ENCODE measurements at places on chromosomes 4 and X.

DNA sequence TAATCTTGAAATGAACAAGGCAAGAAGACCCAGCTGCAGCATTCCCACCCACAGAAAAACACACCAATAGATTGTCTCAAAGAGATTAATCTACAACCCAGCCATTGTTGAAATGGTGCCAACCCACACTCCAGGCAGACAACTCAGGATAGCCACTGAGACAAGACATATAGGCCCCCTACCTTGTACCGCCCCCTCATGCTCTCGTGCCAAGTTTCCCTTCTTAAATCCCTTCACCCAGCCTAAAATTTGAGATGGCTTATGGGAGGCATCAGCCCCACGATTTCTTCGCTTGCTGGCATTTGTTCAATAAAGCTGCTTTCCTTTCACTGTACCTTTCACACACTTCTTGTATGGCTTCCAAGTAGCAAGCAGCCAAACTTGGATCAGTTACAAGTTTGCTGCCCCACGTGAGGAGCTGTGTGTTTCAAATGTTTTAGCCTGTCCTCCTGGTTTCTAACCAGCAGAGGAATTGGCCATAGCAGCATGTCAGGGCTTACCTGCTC, 1754.1 kb downstream of the C4orf33 start:
- DNase-seq = no peak

GRCh38 chr4:142850478-142850877, 4.4 kb upstream of the INPP4B start:
- peak; percentile 0 for DNase-seq

GRCh38 chr4:40811956-40812355, 62.2 kb downstream of the NSUN7 start:
- DNase-seq = no peak

DNA sequence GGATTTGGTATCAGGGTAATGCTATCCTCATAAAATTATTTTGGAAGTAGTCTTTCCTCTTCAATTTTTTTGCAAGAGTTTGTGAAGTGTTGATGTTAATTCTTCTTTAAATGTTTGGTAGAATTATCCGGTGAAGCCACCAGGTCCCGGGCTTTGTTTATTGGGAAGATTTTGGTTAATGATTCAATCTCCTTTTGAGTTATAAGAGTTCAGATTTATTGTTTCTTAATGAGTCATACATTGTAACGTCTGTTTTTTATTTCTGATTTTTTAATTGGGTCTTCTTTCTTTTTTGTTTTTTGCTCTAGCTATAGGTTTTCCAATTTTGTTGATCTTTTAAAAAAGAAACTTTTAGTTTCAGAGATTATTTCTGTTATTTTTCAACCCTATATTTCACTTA, 412.3 kb downstream of the PDGFC start:
- DNase-seq = no peak

DNA sequence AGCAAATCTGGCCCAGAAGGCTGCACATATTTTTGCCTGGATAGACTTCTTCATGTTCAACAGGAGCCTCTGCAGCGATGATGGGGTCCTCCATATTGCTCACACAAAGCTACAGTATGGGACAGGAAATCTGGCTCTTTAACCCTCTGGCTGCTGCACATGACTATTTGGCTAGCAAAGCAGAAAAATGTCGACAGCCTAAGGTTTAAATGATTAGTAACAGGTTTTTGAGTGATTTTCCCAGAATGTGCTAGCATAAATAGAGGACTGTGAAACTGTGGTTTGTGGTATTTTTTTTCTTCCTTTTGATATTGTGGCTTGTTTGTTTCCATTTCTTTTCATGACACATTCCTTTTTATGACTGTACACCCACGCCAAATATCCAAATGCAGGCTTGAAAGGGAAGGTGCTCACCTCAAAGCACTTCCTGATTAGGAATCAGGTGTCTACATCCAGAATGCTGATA, 120.2 kb upstream of the GK2 start:
- no peak for DNase-seq

- DNase-seq = no peak
Measured at GRCh38 chr4:41428601-41429279, 109.2 kb upstream of the LIMCH1 start.

DNA sequence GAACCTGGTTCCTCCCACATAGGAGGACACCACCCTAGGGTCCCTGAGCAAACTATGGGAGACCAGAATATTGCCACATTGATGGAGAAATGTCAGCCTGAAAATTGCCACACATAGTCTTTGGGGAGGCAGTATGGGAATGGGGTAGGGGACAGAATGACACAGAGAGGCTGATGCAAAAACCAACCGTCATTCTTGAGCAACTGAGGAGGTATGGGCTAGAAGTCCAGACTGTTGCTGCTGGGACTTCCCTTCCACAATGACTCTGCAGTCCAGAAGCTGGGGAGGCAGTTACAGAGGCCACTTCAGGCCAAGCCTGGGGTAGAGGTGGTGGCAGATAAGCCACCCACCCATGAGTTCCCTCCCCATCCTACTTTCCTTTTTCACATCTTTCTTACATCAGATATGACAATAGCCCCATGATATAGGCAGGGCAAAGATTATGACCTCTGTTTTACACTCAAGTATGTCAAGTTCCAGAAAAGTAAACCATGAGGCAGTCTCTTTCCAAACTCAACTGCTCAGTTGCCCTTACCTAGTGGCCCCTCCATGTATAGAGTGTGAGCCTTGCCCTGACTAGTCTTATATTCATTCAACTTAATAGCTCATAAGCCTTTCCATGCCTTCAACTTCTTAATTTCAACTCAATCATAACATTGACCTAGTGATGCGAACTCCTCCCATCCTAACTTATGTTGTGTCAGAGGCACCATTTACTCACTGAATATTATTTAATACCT, 41.7 kb downstream of the VSIG4 start:
- no peak for DNase-seq

GRCh38 chr4:152970102-152970820, 34.1 kb downstream of the FHDC1 start:
- DNase-seq = no peak

GRCh38 chrX:143934542-143934941, 50.7 kb downstream of the UBE2NL start:
- peak; percentile 13 for DNase-seq

- DNase-seq = peak; percentile 29
Measured at GRCh38 chrX:119266364-119266995, 30.4 kb downstream of the PGRMC1 start.

- DNase-seq = peak; percentile 52
Measured at GRCh38 chrX:17590892-17591740, 146.2 kb upstream of the SCML1 start.

DNA sequence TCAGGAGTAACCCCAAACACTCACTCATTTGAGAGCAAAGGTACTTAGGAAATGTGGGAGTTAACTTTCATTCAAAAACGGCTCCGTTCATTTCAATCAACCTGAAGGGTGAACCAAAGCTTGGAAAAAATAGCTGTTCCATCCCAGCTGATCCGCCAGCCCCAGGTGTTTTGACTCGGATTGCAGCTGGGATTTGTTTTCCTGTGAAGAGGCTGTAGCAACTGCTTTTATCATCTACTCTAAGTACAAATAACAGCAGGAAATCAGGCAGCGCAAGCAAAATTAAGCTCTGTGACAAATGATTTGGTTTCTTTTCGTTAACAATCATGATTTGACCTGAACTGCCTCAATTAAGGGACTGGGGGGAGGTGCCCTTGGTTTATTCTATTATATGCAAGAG, 154.7 kb downstream of the BEND2 start:
- DNase-seq = peak; percentile 77

- DNase-seq = peak; percentile 67
Measured at GRCh38 chr4:94472056-94472826, 20.5 kb downstream of the PDLIM5 start.
